ENCODE measurements at places on chromosomes 16 and 17.

GRCh38 chr17:80883831-80884735 is 107.6 kb upstream of the CHMP6 start:
- DNase-seq = no peak

DNA sequence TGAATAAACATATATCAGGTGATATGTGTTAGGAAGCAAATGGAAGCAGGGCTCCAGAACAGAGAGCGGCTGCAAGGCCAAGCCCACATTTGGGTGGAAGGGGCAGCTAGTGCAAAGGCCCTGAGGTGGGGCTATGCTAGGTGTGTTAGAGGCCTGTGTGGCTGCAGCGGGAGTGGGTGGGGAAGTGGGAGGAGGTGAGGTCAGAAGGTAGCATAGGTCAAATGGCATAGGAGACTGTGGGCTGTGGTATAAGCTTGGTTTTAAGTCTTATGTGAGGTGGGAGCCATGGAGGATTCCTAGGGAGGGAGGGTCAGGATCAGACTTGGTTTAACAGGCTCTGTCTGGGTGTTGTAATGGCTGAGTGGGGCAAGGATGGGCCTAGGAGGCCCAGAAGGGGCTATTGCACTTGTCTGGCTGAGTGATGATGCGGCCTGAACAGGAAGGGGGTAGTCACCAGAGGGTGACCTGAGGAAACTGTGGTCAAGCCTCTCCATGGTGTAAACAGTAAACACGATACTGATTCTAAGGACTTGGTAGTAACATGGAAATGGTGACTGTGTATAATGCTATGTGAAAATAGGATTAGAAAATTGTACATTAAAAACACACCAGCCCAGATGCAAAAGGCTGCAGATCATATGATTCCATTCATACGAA is 31.1 kb downstream of the RAI1 start:
- DNase-seq = no peak

DNA sequence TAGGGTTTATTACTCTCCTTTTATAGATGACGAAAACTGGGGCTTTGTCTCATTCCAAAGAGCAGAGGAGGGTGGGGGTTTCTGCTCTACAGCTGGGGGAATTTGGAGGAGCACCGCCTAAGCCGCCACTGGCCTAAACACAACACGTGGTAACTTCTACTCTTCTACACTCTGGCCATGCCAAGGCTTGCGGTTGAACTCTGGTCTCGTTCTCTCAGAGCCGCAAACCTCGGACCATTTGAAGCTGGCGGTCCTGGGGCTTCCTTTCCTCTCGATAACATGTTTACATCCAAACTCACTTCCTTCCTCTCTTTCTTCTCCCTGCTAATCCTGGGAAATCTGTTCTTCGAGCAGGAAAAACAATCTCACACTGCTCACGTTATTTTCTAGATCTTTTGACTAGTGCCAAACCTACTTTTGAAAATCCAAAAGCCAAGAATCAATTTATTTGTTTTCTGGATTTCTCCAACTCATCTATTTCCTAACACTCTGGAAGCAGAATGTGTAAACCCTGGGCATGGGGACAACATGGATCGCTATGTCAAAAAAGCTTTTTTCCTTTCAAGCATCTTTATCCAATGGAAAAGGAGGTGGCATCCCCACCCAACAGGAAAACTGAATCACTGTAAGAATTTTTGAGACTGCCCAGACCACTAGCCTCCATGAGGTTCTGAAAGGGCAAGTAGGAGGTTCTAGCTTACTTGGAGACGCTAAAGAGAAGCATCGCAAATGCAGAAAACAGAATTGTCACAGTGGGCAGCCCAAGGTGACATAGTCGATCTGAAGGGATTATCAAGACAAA is 13.6 kb upstream of the EEF2K start:
- peak; percentile 96 for DNase-seq

DNA sequence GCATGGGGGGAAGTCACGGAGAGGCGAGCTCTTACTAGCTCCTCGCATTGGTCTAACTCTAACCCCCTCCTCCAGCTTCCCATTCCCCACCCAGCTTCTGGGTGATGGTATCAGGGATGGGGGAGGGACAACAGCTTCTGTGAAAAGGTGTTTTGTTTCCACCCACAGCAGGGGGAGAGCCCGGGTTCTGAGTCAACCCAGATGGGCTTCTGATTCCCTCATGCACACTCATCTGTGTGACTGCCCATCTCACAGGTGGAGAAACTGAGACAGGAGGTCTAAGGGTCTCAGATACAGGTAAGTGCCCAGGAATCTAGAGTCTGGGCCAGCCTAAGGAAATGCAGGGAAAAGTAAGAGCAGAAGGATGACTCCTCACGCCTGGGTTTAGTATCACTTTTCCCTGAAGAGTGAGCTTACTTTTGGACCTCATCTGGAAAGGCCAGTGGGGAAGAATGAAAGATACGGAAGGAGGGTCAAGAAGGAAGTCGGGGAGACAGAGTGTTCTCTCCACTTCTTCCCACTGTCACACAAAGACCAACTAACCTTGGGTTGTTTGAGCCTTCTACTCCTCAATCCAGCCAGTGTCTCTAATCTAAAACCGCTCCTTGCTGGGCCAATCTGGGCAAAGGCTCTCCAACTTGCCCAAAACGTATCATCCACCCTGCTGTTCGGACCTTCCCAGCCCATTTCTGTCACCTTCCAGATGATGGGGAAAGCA is 3.1 kb upstream of the TLCD2 start:
- DNase-seq = no peak

GRCh38 chr17:80892019-80892855 is 99.4 kb upstream of the CHMP6 start:
- DNase-seq = no peak

GRCh38 chr17:63306855-63307254 is 139.3 kb downstream of the CYB561 start:
- no peak for DNase-seq

- DNase-seq = peak; percentile 86
Observed at GRCh38 chr16:278863-279366, 1.5 kb upstream of the ARHGDIG start.

GRCh38 chr16:69049603-69050375 is 55.7 kb upstream of the HAS3 start:
- no peak for DNase-seq
